ENCODE measurements at places on chromosomes 13 and 19.

DNA sequence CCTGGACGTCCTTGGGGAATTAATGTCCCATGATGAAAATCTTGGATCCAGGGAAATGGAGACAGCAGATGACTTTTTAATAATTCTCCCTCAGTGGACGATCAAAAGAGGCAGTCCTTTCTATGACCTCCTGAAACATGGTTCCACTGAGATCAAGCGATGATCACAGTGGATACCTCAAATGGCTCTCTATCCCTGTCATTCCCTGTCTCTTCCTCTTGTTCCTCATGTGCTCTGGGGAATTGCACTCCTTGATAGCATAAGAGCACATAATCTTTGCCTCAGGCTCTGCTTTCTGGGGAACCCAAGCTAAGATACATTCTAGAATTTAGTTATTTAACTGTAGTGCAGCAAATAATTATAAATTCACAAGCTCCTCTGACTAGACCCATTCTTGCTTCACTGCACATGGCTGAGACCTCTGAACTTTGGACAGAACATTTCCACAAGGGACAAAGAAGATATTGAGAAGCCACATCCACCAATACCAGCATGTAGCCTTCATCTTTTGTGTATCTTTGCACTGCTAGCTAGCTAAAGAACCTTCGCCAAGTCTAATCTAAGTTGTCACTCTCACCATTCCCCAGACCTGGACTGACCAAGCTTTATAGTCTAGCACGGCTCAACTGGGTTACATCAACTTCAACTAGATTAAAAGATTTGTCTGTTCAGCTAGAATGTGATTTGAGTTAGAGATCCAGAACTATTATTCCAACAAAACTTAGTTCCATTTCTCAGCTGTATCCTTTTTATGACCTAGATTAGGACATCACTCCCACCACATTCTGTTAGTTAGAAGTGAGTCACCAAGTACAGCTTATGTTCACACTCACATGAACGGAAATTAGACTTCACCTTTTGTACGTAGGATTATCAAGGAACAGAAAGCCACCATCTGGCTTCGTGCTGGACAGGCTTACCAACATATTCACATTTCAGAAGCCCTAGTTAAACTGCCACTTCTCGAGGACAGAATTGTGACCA is 142.7 kb downstream of the SUCLA2 start:
- DNase-seq, result peak; percentile 64

- DNase-seq, result no peak
These were observed 41.8 kb downstream of the RFC3 start for GRCh38 chr13:33859691-33860303.

GRCh38 chr13:46382224-46382623 is 4.8 kb downstream of the RUBCNL start:
- DNase-seq, result peak; percentile 35

- DNase-seq, result peak; percentile 79
These were observed 2.9 kb upstream of the TLE6 start for GRCh38 chr19:2974342-2975041.

DNA sequence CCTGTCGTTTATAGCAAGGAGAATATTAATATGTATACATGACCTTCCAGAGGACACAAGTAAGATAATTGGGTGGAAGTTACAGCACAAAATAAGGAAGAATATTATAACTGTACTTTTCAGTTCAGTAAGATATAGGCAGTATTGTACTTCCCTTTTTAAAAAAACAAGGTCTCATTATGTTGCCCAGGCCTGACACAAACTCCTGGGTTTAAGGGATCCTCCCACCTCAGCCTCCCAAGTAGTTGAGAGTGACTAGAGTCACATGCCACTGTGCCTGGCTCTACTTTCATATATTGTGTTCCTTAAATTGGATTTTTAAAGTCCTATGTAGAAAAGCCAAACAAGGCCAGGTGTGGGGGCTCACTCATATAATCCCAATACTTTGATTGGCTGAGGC is 19.5 kb upstream of the MAB21L1 start:
- DNase-seq, result peak; percentile 42

DNA sequence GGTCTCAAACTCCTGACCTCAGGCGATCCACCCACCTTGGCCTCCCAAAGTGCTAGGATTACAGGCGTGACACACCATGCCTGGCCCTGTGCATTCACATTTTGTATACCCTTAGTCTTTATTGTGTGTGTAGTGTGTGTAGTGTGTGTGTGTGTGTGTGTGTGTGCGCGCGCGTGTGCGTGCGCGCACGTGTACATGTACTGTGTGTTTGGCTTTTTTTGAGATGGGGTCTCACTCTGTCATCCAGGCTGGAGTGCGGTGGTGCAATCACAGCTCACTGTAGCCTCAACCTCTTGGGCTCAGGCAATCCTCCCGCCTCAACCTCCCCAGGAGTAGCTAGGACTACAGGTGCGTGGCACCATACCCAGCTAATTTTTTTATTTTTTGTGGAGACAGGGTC is 22.1 kb downstream of the ITM2B start:
- no peak for DNase-seq

DNA sequence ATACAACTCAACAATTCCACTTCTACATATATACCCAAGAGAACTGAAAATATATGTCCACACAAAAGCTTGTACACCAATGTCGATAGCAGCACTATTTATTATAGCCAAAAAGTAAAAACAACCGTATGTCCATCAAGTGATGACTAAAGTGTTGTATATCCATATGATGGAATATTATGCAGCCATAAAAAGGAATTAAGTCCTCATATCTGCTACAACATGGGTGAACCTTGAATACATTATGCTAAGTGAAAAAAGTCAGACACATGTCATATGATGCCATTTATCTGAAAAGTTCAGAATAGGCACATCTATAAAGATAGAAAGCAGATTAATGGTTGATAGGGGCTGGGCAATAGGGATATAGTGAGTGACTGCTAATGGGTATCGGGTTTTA is 204.5 kb downstream of the KCNRG start:
- no peak for DNase-seq

- DNase-seq, result no peak
These were observed 22.2 kb downstream of the NFIX start for GRCh38 chr19:13017306-13018034.

DNA sequence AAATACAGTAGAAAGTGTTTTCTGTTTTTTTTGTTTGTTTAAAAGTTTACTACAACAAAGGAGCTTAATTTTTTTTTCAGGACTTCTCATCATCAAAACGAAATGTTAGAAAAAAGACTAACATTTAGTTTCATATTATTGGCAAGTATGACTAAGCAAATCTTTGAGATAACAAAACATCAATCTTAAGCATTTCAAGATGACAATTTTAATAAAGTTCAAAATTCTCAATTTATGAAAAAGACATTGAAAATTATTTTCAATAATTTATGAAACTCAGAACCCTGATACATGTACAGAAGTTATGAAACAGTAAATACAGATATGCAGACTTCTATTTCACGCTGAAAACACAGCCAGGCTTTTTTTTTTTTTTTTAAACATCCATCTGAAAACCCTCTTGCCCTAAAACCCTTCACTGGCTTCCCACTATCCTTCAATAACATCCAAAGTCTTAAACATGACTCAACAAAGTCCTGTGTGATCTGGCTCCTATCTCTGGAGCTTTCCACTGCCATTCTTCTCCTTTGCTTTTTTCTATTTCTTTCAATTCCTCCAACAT is 3.9 kb downstream of the RBM26 start:
- no peak for DNase-seq

DNA sequence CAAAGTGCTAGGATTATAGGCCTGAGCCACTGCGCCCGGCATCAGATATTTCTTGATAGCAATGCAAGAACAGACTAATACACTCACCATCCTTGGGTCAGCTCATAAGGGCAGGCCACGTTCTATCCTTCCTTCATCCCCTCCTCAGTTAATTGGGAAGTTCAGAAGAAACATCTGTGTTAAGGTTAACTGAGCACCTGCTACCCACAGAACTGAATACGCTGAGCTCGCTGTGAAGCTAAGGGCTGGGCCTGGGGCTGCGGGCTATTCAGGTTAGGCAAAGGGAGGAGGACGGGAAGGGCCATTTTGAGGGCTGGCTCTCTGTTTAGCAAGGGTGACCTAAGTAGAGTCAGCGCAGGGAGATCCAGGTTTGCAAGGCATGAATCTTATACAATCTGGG is 43.0 kb upstream of the UQCRFS1 start:
- no peak for DNase-seq

DNA sequence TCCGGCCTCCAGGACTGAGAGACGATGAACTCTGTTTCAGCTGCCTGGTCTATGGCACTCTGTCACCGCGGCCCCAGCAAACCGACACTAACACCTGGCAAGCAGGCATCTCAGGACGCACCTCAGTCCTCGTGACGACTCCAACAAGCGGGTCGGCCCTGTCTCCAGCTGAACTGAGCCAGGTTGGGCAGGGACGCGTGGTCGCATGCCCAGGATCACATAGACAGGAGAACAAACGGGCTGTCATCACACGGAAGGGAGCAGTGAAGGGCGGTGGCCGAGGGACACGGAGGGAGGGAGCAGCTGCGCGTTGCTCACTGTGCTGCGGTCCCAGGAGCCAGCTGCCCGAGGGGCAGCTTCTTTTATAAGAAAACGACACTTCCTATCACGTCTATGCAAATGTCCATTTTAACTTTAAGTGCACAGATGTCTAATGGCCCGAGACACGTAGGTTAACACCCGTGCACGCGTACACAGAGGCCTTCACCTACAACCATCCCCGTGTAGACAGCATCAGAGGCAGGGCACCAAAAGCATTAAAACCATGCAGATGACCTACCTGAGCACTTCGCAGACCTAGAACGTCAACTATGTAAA is 8.9 kb downstream of the SGTA start:
- DNase-seq, result no peak

- no peak for DNase-seq
These were observed 4.6 kb downstream of the GRIN2D start for GRCh38 chr19:48398102-48398374.

DNA sequence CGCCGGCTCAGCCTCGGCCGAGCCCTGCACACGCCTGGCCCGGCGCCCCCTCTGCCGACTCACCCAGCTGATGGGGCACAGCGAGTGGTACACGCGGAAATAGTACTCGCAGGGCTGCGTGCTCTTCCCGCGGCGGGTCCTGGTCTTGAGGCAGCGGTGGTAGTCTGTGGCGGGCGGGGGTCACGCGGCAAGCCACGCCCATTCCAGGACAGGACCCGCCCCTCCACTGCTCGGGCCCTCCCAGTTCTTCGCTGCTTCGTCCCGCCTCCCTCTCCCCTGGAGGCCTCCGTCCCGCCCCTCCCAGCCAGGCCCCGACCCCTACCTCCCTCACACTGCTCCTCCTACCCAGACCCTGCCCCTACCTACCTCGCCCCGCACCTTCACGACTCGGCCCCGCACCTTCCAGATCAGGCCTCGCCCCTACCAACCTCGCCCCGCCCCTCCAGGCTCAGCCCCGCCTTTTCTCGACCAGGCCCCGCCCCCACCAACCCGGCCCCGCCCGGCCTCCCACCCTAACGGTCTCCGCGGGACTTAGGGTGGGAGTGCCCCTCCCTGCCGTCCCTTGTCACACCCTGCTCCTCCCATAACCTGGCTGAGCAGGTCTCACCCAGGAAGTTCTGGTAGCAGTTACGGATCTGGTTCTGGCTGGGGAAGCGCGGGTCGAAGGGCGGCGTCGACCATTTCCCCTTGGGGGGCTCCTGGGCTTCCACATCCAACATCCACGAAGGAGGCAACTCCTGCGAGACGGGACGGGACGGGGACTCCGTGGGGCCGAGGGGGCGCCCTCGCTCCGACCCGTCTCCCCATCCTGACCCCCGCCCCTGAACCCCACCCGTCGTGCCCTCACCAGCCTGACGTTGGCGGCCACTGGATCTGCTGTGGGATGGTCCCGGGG is 469 bp downstream of the COX6B2 start:
- peak; percentile 35 for DNase-seq

GRCh38 chr13:99624936-99625540 is 123.8 kb downstream of the TM9SF2 start:
- DNase-seq, result no peak

- DNase-seq, result peak; percentile 39
These were observed 16.6 kb upstream of the TRIM13 start for GRCh38 chr13:49980266-49980665.

DNA sequence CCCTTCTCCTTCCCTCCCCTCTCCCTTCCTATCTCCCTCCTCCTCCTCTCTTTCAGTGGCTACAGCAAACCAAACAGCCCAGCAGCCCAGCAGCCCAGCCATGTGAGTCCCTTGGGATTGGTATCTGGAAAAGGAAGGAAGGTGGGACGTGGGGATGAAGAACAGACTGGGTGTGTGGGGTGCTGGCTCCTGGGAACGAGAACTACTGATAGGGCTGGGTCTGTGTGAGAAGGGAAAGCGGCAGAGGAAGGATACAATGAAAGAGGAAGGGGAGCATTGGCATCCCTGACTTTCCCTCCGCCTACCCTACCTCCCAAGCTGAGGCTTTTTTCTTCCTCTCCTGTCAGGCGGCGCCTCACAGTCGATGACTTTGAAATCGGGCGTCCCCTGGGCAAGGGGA is 863 bp downstream of the AURKC start:
- no peak for DNase-seq

GRCh38 chr19:49469828-49470614 is 4.0 kb upstream of the FLT3LG start:
- DNase-seq, result peak; percentile 89

GRCh38 chr13:52118595-52118994 is 10.3 kb downstream of the NEK5 start:
- DNase-seq, result no peak

DNA sequence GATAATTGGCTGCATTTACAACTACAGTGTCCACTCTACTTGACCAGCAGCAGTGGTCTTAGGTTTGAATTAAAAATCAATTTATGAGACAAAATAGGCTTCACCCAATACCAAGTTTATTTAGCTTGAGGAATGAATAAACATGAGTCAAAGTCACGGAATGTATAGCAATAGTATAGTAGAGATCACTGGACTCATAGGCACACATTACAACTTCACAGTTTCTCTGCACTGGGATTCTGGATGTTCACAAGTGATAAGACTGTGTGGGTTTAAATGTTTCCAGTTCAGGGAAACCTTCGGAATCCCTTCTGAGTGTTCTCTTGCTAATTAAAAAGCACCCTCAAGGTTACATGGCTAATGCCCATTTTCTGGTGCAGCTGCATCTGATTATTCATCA is 1064.9 kb downstream of the SLITRK5 start:
- DNase-seq, result no peak

DNA sequence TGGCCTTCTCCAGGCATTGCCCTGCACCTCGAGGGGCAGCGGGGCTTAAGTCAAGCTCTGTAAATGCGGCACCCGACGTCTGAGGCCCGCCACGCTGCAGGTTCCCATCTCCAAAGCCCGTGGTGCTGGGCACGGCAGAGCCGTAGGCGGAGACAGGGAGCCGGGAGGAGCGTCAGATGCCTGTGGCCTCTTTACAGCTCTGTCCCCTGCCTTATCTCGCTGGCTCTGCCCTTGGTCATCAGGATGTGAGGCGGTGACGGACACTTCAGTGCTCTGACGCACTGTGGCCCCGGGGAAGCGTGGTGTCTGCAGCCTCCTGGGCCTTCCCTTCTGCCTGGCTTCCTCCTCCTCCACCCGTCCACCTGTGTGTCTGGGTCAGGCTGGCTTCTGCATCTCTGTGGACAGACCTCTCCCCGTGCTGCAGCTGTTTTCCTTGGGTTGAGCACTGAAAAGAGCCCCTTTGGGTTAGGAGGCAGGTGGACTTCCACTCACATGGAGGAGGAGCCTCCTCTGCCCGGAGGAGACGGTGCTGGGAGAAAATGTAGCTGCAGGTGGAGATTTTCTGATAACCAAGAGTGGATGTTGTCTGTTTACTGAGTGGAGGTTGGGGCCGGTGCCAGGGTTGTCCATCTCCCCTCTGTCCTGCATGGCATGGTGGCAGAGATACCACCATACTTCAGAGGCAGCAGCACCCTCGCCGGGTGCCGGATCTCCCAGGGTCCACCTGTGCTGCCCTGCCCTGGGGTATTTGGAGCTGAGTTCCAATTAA is 14.6 kb downstream of the MCF2L start:
- DNase-seq, result no peak
